RCC 7860 (cell line): ENCODE measurements at places on chromosomes 4 and X.

- DNase-seq: peak; percentile 96
Measured at GRCh38 chr4:113355550-113356371, 306.3 kb downstream of the ANK2 start.

DNA sequence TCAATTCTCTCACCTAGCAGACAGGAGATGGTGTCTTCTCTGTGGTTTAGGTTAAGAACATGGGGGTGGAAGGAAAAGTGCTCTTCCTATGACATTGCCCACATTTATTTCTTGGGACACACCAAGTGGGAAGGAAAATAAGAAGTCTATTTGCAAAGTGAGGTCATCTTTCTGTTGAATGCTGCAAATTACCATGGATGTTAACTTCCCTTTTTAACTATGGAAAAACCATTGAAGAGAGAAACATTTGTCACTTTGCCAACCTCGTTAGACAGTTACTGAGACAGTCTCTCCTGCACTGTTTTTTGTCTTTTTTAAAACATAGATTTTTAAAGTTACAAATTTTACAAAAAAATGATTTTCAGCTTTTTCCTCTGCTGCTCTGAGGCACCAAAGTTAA lies 72.8 kb upstream of the BEND4 start:
- no peak for DNase-seq

DNA sequence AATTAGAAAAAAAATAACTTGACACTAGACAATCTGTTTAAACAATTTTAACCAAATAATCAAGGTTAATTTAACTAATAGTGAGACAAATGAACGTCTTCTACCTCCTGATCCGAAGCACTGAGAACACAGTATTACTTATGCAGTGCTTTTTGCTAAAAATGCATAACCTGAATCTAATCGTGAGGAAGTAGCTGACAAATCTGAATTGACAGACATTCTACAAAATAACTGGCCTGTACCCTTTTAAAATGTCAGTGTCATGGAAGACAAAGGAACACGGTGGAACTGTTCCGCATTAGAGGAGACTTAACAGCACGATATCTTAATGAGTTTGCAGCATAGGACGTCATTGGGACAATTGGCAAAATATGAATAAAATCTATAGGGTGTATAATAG lies 631.2 kb upstream of the ZFP42 start:
- no peak for DNase-seq

DNA sequence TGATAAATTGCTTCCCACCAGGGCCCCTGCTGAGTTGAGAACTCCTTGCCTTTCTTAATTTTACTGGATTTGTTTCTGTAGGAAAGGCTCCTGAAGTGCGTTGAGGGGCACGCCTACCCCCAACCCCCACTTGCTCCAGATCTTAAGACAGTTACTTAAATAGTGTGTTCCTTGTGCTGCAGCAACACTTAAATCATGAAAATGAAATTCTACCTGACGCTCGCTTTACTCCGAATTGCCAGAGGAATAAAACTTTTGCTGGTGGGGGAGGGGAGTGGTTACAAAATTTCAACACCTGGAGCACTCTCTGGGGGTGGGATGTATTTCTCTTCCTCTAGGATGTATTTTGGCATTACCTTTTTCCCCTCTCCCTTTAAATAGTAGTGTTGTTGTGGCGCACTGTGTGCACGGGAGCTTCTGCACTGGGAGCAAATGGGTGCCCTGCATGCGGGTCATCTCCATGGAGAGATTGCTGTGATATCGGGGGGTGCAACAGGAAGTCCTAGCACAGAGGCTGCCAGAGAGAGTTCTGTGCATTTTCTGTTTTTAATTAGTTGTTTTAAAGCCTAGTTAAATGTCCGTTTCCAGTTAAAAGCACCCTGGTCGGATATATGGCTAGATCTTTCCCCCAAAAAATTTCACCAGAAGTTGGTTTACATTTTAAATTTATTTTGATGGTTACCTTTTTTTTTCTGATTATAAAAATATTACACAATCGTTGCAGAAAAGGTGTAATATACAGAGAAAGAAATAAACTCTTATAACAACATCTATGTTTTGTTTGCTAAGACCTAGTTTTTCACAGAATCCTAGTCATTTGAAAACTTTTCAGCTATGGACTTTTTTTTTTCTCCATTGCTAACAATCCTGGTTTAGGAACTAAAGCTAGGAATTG lies 207.7 kb downstream of the SOWAHB start:
- no peak for DNase-seq

GRCh38 chr4:92231511-92231910 lies 72.3 kb upstream of the GRID2 start:
- no peak for DNase-seq

DNA sequence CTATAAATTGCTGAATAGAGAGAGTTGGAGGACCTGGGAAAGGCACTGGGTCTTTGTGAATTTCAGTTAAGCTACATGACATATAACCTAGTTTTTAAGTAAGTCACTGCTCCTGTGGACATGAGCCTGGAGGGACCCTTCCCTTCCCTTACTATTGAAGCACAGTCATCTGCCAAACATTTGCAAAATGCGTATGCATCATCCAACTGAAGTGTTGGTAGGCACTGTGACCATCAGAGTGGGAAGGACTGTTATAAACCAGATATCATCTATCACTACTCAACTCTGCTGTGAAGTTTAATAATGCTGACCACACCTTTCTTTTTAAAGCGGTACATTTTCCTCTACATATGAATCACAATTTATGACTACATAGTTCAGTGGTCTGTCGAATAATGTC lies 5.2 kb downstream of the GABRA3 start:
- DNase-seq: no peak

DNA sequence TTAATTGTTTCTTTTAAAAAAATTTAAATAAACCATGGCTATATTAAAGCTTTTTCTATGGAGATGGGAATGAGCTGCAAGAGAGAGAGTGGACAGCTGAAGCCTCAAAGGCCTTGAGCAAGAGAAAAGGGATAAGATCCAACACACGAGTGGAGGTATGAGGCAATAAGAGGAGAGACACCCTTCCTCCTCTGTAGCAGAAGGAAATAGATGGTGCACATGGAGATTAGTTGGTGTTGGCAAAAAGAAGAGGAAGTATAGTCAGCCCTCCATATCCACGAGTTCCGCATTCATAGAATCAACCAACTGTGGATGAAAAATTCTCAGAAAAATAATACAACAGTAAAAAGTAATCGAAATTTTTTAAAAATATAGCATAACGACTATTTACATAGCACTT lies 3.2 kb downstream of the CXorf38 start:
- DNase-seq: peak; percentile 24

DNA sequence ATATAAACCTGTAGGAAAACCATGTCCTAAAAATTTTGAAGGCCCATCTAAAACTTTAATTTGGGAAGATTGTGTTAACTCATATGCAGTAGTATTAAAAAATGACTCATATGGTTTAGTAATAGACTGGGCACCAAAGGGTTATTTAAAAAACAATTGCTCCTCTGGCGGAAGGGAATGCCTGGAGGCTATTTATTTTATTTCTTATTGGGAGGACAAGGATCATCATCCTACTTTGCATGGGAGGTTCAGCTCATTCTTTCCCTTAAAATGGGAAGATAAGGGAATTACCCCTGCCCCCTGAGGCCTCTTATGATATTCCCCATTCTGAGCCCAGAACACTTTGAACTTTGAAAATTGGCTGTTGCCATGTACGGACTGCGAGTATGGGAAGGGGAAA lies 29.7 kb upstream of the MGST2 start:
- no peak for DNase-seq

GRCh38 chr4:183078634-183079033 lies 20.4 kb upstream of the WWC2 start:
- DNase-seq: no peak

- peak; percentile 6 for DNase-seq
Measured at GRCh38 chrX:39550795-39551361, 546.9 kb downstream of the BCOR start.

DNA sequence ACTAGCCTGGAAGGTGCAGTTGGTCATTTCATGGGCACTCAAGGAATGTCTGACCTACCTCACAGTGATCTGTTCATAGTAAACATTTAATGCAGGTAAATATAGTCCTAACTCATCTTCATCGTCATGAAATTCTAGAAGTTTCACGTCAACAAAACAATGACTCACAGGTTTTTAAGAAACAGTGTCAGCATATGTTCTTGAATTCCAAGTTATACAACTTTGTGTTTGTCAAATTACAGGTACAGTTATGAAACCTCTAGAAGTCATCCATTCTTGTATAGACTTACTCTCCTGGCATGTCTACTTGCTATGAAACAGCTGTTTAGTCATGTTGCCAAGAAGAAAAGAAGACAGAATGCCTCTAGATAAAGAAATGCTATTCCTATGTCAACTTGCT lies 46.6 kb downstream of the AFM start:
- no peak for DNase-seq

GRCh38 chrX:51484616-51485015 lies 11.8 kb downstream of the NUDT11 start:
- DNase-seq: no peak

DNA sequence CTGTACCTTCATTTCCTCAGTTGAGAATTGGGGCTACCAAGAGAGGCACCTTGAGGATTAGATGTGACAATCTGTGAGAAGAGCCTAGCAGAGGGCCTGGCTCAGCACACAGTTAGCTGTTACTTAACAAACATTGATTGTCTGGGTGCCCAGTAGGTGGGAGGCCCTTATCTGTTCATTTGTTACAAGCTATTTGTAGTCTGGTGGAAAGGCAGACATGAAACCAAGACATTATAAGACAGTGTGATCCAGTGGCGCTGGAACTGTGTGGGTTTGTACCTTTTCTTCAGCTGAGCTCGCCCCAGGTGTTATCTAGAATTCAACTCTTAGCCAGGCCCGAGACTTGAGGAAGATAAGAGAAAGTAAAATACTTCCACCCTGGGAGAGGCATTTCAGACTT lies 16.9 kb downstream of the AKAP4 start:
- no peak for DNase-seq

GRCh38 chr4:152045807-152046571 lies 285.2 kb upstream of the GATB start:
- DNase-seq: no peak

GRCh38 chr4:168739886-168740285 lies 243.0 kb downstream of the PALLD start:
- DNase-seq: no peak

GRCh38 chr4:174983128-174983750 lies 65.1 kb downstream of the ADAM29 start:
- DNase-seq: no peak

DNA sequence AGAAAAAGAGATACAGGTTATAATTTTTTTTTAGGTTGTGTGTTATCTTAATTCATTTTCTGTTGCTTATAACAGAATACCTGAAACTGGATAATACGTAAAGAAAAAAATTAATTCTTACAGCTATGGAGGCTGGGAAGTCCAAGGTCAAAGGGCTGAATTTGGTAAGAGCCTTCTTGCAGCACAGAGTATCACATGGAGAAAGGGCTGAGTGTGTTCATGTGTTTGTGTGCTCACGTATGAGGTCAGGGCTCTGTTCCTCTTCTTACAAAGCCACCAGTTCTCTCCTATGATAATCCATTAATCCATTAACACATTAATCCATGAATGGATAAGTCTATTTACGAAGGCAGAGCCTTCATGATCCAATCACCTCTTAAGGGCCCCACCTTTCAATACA lies 8.6 kb upstream of the RAB28 start:
- no peak for DNase-seq

DNA sequence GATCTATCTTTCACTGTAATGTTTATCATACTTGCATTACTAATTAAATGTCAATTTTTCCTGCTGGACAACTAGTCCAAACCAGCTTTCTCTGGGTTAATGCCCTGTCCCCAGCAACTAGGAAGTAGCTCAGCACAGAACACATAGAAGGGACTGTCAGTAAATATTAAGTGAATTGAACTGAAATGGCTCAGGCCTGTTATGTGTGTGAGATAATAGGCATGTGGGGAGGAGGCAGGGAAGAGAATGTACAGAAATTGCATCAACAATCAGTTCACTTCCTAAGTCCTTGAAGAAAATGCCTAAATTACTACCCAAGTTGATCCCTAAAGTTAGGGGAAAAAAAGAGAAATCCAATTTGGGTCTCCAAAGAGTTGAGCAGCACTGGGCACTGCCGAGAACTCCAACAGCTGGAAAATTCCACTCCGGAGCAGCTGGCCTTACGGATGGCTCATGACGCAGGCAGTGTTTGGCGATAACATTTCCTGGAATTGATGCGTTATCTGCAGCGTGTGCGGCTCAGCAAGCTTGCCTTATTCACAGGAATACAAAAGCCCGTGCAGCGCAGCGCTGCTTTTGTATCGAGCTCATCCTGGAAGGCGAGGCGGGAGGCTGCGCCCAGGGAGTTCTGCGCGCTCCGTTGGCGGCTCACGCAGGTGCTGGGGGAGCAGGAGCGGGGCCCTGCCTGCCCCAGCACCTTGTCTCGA lies 297.3 kb upstream of the LCORL start:
- DNase-seq: no peak

DNA sequence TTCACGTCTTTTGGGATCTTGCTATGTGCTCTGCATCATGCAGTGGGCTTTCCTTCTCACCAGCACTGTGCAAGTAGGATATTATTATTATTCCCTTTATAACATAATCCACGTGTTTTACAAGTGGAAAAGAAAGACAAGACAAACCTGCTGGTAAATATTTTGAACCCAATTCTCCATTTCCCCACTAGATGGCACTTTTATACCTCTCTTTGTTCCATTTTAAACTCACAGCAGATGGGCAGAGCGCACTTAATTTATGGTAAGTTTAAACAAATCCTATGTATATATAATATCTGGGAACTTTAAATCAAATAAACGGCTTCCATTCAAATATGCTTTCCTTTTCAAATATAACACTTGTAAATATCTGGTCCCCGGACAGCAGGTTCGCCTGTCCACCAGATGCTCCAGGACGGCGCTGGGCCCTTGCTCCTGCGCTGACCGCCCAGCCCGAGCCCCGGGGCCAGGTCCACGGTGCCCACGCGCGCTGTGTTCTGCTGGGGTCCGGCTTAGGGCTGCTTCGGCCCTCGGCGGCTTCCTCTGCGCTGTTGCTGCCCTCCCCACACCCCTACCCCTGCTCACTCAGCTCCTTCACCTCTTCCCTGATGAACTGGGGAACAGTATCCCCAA lies 31.1 kb downstream of the F11 start:
- peak; percentile 5 for DNase-seq

DNA sequence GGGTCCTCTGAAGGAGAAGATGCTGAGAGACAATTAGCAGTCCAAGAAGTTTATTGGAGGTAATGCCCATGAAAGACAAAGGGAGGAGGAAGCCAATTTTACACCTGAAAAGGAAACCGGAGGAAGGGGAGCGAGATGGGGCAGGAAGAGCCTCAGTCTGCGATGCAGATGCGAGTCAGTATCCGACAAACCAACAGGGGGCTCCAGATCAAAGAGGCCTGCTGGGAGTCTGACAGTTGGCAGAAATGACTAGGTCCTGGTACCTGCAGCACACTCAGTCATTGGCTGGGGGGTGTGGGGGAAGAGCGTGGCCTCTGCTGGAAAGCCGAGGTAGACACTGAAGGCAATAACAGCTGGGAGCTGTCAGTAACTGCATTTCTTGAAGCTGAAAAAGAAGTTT lies 231.1 kb upstream of the CENPE start:
- no peak for DNase-seq

GRCh38 chrX:1222531-1223241 lies 10.2 kb upstream of the CRLF2 start:
- no peak for DNase-seq
